ENCODE measurements at places on chromosomes 7 and 10.

- DNase-seq, result no peak
Observed at GRCh38 chr10:91311601-91312381, 91.3 kb downstream of the PCGF5 start.

DNA sequence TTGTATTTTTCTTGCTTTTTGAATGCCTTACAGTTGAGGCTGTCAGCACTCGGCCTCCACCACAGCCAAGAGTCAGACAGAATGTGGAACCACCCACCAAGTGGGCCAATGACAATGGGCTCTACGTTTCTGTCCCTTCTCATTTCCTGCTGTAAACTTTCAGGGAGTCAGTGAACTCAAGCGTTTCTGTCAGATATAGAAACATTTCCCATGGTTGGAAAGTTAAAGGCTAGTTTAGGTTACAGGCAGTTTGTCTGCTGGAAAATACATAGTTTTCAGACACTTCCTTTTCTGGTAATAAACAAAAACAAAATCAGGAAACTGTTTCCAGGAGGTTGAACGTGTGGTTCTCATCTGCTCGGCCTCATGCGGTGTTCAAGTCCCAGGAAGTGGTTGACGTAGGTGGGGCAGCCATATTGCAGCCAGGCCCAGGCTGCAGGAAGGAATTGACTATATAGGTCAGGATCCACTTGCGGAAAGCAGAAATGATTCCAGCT is 245.1 kb downstream of the CAMK1D start:
- DNase-seq, result peak; percentile 54

- DNase-seq, result no peak
Observed at GRCh38 chr7:151387161-151388006, 22.5 kb downstream of the WDR86 start.

DNA sequence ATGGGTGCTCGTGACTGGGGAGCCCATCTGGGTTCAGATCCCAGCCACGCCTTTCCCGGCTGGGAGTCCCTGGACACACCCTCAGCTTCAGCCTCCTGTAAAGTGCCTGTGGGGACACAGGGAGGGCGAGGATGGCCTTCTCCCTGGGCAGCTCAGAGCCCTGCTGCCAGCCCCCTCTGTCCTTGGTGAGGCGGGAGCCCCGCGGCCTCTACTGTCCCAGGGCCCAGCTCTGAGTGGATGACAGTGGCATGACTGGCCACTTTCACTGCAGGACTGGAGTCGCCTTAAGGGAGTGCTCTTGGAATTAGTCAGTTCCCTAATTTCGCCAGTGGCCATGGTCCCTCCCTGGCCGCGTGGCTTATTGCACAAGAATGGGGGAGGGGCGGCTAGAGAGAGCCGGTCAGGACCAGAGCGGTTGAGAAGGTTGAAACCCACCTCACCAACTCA is 4.6 kb downstream of the BRI3 start:
- DNase-seq, result no peak

- no peak for DNase-seq
Observed at GRCh38 chr7:148127374-148127773, 463.2 kb upstream of the C7orf33 start.

GRCh38 chr10:24556750-24557742 is 166.6 kb downstream of the ARHGAP21 start:
- no peak for DNase-seq

DNA sequence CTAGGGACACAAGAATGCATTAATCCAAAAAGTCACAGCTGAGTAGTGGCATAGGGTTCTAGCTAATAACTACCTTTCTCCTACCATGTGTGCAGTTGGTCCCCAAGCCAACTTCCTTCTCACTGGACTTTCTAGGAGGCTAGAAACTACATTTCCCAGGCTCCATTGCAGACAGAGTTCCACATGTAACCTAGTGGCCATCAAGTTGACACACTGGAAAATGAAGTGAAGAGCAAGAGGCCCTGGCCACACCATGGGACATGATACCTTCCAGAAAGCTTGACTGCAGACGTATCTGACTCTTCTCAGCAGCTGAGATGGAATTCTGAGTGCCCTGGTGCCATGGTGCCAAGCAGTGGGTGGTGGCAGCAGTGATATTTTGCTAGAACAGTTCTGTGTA is 49.8 kb upstream of the TMEM273 start:
- DNase-seq, result no peak

- no peak for DNase-seq
Observed at GRCh38 chr7:32390210-32390609, 100.0 kb downstream of the LSM5 start.

DNA sequence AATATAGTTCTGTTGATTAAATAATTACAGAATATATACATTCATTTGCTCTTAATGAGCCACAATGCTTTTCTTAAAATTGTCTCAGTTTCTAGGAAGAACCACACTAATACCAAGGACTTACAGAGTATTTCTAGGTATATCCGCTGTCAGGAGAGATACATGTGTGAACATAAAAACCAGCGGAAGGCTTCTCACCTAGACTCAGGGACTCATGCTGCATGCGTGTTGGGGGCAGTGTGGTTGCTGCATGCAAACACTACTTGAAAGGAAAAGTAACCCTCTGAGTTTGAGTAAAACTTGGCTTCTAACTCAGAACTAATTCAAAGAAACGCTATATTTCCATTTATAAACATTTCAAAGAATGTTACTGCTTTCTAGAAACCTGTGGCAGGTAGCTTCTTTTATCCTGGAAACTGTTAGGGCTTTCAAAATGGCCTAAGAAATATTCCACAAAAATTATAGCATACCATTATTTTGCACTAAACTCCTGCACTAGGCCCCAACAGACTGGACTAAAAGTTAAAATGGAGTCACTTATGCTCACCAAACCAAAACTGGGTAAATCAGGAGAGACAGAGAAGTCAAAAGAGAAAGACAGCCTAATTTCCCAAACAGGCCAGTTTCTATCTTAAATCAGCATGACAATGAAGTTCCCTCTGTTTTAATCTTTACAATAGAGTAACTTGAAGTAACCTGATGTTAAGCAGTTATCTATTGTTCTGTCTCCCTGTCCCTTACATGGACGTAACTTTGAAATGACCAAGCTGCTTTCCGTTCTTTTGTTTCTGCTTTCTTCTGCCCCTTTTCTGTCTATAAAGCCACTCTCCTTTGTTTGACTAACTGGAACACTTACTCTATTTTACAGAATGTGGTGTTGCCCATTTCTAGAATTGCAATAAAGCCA is 95.2 kb upstream of the FAM133B start:
- peak; percentile 60 for DNase-seq

- no peak for DNase-seq
Observed at GRCh38 chr10:45451407-45451806, 77.4 kb downstream of the ALOX5 start.

DNA sequence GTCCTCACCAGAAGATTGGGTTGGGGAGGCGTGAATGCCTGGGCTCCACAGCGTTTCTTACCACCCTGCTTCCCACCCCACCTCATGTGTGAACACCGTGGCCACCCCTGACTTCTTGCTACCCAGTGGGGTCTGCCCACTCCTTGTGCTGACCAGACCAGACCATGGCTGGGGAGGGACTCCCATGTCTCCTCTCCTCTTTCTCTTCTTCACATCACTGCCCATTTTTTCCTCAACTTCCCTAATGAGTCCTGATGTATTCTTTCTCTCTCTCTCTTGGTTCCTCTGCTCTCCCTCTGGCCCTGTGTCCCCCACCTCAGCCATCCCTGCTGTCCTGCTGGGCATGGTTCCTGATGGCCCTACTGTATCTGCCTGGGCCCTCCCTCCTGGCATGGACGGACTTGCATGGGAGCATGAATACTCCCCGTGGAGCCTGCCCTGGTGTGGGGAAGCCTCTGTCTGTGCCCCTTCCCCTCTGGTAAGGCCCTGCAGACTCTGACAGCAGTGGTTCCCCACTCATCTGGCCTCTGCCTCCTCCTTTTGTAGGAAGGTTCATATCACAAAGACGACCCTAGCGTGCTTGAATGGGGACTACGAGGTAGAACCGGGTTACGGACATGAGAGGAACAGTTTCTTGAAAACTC is 85.5 kb downstream of the ADCY1 start:
- peak; percentile 0 for DNase-seq
